Bone marrow (tissue), 2 donors: ENCODE measurements at places on chromosomes 3 and 15.

- no peak for DNase-seq
Observed at GRCh38 chr15:57171426-57171825, 204.9 kb upstream of the CGNL1 start.

DNA sequence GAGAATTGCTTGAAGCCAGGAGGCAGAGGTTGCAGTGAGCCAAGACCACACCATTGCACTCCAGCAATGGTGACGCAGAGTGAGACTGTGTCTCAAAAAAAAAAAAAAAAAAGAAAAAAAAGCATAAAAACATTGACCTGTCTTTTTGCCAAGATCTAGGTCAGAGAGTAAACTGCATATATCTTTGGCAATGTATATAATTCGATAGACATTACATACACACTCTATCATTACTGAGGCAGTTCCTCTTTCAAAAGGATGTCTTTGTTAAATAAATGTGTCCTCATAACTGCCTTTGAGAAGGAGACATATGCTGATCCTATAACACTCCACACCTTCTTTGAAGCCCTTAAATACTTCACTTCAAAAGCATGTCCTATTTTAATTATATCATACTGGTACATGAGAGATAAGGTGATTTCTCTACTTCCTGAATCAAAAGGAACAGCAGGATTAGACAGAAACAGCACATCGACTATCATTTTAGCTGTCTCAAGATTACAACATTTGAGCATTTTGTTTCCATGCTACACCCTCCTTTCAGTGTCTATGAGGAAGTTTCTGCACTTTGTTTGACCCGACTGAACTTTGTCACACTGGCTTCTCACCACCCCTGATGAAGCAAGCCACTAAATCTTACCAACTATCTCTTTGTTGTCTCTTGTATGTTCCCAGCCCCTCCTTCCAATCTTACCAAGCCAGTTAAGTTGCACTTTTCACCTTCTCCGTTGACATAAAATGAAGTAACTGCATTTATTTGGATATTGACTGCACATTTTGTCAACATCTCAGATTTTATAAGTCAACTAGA lies 335.8 kb downstream of the MECOM start:
- no peak for DNase-seq

- DNase-seq: no peak
Observed at GRCh38 chr15:101012326-101013200, 93.4 kb downstream of the LRRK1 start.

DNA sequence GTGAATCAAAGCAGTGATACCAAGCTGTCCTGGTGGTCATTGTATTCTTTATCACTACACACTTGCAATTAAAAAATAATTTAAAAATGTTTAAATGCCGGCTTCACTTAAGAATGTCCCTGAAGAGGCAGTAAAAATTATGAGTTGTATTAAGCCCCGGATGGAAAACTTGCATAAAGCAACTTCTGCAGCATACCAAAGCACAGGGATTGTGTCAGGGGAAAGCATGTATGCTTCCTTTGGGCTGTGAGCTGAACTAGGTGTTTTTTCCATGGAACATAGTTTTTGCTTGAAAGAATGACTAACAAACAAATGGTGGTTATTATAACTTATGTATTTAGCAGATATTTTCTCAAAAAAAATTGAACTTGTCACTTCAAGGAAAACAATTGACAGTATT lies 143.1 kb downstream of the ARNT2 start:
- no peak for DNase-seq

DNA sequence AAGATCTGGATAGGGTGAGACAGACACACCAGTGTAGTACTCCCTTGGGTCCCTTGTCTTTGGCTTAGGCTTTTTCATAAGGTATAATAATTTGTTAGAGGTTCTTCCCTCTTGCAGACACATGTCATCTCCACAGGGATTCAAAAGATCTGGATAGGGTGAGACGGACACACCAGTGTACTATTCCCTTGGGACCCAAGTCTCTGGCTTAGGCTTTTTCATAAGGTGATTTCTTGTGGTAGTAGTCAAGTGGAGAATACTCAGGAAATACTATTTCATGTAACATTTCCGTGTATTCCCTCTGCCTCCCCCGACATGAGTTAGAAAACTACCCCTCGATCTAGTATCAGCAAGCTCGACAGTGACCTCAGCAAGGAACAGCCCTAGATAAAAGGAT lies 954 bp upstream of the MAPKBP1 start:
- no peak for DNase-seq

GRCh38 chr3:185151964-185152409 lies 873 bp downstream of the C3orf70 start:
- no peak for DNase-seq

DNA sequence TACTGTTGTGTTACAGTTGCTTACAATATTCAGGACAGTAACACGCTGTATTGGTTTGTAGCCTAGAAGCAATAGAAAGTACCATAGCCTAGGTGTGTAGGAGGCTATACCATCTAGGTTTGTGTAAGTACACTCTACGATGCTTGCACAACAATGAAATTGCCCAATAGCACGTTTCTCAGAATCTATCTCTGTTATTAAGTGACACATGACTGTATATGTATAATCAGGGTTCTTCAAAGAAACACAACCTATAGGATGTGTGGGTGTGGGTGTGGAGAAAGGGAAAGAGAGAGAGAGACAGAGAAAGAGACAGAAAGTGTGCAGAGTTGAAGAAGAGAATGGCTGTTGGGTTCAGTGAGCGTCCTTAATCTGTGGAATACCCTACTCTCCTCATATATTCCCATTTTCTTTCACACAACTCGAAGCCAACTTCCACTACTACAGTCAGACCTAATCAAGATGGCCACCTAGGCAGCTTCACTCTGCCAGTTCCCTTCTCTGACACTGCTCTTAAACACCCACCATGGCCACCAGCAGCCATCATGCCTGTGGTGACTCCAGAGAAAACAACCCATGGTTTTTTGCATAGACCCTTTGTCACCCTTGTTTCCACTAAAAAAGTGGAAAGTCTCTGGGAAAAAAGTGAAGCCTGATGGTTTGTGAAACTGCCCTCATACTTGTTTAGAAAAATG lies 5.8 kb upstream of the PPP4R2 start:
- no peak for DNase-seq

GRCh38 chr15:52731732-52732470 lies 52.7 kb upstream of the ATOSA start:
- no peak for DNase-seq

DNA sequence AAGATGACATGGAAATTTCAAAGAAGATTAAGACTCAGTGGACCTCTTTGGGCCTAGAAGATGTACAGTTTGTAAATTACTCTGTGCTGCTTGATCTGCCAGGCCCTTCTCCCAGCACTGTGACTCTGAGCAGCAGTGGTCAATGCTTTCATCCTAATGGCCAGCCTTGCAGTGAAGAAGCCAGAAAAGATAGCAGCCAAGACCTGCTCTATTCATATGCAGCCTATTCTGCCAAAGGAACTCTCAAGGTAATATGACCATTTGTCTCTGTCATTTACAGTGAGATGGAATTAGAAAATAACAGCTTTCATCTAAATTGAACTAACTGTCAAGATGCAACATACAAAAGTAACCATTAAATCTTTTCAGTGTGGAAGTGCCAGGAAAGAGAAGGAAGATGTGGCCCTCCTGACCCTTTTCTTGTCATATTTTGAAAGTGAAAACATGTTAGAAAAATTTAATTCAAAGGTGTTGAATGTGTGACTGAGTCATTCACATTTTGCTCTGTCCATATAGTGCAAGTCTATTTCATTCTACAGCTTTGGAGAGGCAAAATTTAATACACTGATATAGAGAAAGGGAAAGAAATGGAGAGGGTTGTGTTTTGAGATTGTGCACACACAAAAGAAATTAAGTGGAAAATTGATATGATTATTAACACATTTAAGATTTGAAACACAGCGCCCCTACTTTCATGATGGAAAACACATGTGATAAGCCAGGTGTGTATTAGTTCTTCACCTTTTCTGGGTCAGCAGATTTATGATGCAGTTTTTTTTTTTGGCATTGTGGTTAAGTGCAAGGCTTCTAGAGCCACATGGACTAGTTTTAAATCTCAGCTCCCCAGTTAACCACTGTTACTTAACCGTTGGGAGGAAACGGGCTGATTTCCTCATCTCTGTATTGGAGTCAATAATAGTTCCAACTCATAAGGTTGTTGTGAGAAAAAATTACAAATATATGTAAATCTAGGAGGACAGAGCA lies 375.1 kb downstream of the NAALADL2 start:
- no peak for DNase-seq

DNA sequence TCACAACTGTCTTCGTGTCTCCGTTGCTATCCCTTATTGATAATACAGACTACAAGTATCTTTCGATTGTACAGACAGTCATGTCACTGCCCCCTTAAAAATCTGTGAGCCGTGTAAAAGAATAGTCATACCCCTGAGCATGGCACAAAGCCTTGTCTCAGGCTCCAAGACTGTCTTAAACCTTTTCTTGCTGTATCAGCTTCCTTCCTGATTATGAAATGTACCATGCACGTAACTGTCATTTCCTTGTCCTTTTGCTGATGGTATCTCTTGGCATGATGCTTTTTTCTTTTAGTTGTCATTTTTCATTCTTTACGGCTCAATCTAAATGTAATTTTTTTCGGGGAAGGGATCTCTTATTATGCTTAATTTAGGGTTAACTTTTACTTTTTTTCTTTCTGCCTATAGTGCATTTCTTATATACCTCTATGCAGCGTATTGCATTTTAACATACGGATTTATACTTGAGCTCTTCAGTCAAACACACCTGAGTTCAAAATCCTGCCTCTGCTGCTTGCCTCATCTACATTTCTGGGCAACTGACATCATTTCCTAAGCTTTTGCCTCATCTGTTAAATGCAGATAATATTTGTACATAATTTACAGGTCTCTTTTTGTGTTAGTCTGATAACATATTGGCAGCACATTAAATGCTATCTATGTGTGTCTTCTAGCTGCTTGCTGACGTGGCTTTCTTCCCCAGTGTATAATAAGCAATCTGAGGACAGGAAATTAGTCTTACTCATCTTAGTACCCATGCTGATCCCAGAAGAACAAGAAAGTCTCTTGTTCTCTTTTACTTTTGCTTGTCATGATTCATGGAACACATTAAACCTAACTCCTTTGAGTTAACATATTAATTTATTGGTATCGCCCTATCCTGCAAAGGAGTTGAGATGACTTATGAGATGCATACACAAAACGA lies 57.3 kb downstream of the ROBO2 start:
- peak; percentile 50 for DNase-seq

DNA sequence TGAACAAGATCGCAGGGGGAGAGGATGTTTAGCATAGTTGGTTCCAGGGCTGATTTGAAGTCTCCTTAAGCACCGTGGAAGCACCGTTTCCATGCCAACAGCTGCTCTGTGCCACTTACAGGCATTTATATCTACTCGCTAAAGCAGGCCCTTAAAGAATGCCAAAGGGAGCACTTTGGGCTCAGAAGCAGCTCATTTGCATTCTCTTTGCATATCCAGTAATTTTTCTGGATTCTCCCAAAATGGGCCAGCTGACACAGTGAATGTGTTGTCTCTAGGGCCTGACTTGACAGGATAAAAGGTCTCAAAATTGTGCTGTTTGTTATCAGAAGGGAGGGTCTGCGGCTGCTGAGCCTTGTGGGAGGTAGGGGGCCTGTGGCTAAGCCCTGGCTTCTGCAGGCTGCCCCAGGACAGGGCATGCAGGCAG lies 138.6 kb downstream of the FBLN2 start:
- DNase-seq: no peak

DNA sequence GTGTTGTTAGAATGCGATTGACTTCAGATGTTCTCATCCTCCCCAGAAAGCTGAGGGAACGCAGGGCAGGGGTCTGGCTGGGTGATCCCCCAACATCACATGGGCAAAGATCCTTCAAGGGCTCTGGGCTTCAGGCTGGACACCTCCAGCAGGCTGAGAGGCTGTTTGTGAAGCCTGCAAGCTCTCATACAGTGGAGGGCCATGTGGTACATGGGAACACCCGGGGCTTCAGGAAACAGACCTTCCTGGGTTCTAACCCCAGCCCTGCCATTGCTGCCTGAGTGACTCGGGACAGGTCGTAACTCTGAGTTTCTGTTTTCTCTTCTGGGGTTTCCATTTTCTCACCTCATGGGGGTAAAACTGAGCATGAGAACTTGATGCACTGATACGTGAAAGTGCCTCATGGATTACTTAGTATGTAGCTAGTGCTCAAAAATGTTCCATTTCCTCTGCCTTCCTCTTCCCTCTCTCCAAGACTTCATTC lies 81.2 kb downstream of the TLE3 start:
- DNase-seq: no peak

GRCh38 chr3:185361920-185362319 lies 1.0 kb upstream of the MAP3K13 start:
- DNase-seq: no peak

DNA sequence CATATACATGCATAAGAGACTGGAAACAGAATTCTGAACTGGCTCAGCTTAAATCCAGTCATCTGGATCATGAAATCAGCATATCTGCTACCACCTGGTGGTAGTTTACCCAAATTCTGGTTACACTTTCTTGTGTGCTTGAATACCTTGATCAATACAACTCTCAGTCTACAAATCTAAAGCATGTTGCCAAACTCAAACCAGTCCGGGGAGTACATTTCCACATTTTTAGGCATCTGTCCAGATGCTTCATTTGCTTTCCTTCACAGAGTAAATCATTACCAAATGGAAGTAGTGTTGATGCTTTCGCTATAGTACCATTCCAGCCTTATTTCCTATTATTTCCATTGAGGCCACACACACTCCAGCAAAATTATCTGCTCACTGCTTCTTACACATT lies 126.4 kb downstream of the P2RY1 start:
- DNase-seq: no peak

DNA sequence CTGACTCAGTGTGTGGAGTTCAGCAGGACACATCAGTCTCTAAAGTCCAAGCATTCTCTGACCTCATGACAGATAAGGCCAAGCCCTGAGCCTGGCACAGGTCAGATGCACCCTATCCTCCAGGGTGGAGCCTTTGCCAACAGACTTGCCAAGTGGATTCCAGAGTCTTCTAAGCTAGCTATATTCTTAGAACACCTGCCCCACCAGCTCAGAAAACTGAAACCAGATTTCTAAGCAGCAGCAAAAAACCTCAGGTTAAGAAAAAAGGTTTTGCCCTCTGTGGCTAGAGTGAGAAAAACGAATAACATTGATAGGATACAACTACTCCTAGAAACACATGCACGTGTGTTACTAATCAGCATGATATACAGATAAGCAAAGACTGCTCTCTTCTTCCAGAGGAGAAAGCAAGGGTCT lies 11.6 kb downstream of the RMDN3 start:
- no peak for DNase-seq

GRCh38 chr3:19228167-19228566 lies 79.9 kb downstream of the KCNH8 start:
- no peak for DNase-seq

DNA sequence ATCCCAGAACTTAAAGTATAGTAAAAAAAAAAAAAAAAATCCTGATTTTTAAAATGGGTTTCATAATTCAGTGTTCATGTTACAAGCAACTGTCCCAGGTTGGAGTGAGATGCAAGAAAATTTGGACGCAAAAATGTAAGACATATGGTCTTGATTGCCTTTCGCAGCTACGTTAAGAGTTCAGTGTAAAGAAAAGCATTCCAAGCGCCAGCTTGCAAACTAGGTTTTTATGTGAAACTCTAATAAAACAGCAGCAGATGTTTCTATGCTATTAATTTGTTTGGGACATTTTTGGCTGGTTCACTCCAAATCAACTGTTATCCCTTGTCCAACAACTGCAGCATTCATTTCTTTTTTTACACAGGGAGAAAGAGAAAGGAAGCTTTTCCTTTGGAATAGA lies 957.8 kb downstream of the ROBO1 start:
- no peak for DNase-seq
